ENCODE measurements at places on chromosomes 11 and 22.

DNA sequence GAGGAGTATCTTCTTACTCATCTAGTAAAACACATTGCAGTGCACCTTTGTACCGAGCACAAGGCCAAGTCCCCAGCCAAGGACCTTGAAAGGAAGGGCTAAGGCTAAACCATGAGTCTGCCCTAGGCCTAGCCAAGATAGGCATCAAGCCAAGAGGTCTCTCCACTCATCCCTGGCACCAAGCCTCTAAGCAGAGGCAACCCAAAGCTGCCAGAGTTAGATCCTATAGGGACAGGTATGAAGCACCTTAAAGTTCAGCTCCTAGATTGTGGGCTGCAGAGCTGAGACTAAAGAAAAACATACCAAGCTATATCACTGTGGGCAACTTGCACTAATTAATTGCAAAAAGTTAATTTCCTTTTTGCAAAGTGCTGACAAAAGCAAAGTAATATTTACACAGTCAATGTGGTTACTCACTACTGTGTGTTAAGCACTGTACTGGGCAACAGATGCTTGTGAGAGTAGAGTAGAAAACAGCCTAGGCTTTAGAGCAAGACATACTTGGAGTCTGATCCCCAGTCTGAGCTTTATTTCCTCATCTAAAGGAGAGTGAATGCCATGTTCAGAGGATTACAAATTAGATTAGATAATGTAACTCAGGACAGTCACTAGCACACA lies 7.2 kb downstream of the COA4 start:
- ATAC-seq = no peak

- ATAC-seq = no peak
These were observed 98.9 kb downstream of the INSC start for GRCh38 chr11:15213471-15214231.

DNA sequence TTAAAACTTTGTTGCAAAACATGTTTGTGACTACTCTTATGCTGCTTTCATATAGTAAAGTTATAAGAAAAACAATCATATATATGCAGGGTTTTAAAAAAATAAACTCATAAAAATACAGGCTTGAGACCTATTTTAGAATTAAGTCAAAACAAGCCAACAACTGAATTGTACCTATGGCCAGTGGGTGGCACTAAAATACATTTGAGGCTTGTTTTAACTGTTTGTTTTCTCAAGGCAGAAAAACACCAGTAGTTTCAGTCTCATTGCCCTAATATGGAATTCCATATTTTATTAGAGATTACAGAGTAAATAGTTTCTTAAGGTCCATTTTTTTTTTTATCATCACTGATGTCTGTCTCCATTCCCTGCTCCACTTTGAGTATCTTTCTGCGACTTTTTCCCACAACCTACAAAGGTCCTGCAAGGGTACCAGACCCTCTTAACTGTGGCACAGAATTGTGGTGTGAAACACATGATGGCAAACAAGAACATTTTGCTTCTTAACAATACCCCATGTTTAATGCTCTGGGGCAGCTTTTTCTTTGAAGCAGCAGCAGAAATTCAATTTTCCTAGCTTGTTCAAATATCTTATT lies 8.5 kb upstream of the CCDC89 start:
- no peak for ATAC-seq

DNA sequence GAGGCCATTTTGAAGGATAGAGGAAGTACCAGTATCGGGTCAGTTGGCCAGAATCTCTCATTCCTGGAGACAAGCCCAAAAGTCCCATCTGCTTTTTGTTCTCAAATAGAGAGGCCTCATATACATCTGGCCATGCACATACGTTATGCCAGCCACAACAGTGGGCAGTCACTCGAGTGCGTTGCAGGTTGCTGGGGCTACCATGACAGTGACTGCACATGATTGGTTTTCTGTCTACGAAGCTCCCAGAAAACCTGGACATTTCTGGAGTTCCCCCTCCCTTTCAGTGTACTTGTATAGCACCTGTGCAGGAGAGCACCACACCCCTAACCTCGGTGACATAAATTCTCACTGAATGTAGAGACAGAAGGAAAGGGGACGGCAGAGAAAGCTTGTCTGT lies 62.1 kb downstream of the C22orf31 start:
- no peak for ATAC-seq

- no peak for ATAC-seq
These were observed 614 bp downstream of the SELENOM start for GRCh38 chr22:31106731-31107177.

DNA sequence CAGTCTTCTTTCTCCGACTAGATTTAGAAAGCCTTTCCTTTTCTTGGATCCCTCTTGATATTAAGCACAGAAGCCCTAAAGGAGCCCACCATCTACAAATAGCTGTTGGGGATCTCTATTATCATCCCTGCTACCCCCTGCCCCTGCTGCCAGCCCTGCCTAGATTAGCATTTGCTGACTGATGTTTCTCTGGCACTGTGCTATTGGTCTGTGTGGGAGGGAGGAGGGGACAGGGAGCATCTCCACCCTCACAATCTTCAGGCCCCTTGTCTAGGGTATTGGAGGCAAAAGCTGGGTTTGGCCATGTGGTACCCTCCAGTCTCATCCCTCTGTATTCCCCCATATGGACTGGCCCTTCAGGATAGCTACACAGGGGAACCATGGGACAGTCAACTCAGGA lies 6.2 kb downstream of the USH1C start:
- ATAC-seq = no peak

- no peak for ATAC-seq
These were observed 1.1 kb upstream of the NECTIN1 start for GRCh38 chr11:119729951-119730613.

DNA sequence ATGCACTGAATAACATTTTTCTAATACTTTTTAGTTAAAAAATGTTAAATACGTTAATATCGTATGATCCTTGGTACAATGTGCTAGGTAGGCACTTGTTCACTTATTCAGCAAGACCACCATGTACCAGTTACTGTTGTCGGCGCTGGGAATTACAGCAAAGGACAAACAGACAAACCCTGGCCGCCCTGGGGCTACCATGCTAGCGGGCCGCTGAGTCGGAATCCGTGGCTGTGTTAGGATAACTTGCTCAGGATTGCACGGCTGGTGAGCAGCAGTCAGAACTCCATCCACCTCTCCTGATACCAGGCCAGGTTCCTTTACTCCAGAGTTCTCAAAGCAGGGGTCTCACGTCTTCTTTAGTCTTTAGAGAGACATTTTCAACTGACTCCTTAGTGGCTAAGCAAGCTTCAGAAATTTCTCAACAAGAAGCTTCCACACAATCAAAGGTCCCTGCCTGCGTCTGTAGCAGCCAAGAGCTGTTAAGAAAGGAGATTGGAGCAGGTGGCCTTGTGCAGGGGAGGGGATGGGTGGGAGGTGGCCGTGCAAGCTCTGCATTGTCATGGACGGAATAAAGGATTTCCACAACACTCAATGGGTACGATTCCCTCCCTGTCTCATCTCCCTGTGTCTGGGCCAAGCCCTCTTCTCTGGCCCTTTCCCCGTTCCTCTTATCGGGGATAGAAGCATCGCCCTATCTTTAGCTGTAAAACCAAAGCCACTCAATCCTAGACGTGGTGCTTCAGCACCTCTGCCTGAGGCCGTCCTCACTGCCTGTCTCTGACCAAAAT lies 39.8 kb upstream of the NNMT start:
- no peak for ATAC-seq

DNA sequence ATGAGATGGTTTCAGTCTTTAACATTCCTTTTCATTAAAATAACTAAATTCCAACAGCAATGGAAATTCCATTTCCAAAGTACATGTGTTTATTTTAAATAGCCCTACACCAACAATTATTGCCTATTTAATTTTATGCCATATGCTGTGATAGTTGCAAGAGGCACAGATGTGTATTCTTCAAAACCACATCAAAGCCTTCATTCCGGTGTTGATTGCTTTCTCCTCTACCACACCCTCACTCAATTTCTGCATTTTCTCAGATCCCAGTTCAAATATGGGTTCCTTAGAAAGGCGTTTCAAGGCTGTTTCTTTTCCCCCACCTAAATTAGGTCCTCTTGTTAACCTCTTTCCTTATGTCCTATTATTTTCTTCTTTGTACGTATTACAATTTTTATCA lies 6.0 kb upstream of the HSD17B12 start:
- ATAC-seq = no peak

DNA sequence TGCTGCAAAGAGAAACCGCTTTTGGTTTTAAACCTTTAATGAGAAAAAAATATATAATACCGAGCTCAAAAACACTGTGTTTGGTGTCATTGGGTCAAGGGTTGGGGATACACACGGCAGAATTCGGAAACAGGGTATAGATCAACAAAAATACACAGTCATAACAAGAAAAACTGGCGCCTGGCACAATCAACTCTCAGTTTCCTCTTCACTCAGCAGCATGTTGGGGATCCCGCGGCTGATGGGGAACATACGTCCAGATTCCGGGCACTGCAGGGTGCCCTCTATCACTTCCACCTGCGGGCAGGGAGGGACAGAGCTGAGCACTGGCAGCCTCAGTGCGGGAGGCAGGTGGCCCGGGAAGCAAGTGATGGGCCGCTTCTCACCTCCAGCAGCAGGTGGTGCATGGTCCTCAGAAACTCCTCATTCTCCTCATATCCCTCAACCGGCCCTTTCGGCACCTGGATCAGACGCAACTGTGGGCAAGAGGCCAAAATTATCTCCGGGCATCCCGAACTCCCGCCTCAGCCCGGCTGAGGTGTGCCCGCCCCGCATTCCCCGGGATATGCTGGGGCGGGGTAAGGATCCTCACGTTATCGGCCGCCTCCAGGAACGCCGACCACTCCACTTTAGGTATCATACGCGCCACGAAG lies 561 bp downstream of the TRMT112 start:
- ATAC-seq = no peak

- ATAC-seq = no peak
These were observed 39.0 kb downstream of the UVRAG start for GRCh38 chr11:75853971-75854370.

GRCh38 chr11:81967242-81967641 lies 766.4 kb downstream of the FAM181B start:
- no peak for ATAC-seq

GRCh38 chr11:47564933-47565339 lies 463 bp upstream of the PTPMT1 start:
- ATAC-seq = no peak

- ATAC-seq = no peak
These were observed 29.4 kb downstream of the GDPD5 start for GRCh38 chr11:75496305-75496752.

DNA sequence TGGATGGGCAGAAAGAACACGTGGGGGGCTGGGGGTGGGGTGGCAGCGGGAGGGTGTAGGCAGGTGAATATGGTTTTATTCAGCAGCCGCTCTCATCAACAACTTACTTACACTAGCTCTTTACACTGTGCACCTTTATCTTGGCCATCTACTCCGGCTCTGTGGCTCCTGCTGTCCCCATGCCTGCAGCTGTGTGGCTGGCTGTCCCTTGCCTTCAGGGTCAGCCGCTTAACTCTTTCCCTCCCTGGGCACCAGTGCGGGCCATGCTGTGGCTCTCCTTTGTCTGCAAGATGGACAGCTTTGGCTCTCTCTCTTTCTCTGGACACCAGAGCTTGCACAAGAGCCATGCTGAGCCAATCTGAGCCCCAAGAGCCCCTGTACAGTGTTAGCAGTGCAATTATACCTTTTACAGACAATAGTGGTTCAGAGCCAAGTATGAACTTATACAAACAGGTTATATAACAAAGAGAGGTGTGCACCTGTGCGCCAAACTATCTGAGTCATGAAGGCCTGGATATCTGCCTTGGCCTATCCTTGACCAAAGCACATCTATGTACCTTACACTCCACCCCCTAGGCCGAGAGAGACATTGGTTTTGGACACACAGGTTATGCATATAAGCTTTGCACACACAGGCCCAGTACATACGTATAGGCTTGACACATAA lies 94.3 kb upstream of the CTSC start:
- ATAC-seq = no peak

DNA sequence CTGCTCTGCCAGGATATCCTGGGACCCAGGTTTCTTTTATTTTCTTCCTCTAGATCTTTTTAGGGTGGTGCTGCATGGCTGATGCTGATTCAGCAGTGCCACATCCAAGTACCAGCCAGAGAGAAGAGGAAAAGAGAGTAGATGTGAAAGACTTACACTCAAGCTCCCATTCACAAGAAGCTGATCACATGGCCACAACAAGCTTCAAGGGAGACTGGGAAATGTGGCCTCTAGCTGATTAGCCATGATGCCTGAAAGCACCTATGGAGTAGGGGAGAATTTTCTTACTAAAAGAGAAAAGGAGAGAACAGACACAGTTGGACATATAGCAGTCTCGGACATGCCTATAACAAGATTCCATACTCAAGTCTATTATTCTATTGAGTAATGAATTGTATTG lies 34.4 kb upstream of the FJX1 start:
- ATAC-seq = no peak

DNA sequence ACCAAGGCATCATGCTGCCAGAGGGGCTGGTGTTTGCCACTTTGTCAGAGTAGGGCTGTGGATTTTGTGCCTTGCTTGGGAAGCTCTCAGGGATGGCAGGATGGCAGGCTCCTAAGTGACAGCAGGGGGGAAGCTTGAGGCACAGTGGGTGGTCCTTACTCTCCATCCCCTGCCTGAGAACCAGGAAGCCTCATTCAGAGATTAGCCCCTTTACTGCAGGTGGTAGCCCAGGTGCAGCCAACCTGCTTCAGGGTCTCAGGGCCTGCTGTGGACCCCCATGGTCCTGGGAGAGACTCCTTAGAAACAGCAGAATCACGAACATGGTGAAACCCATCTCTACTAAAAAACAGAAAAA lies 8.9 kb upstream of the ST3GAL4 start:
- no peak for ATAC-seq

DNA sequence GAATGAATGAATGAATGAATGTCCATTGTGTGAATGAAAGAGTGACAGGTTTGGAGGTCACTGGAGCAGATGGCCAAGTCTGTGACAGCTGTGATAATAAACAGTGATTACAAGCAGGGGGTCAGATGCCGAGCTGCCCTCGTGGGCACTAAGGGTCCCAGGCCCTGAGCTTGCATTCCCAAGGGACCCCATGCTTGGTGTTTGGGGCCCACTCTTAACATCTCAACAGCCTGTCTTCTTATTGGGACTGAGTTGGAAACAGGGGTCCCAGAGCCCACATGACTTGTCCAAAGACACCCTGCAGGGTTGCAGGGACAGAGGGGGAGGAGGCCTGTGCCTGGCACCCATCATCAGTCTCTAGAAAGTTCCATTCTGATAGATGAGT lies 12.0 kb upstream of the ANO1 start:
- no peak for ATAC-seq

GRCh38 chr11:20739577-20739976 lies 70.2 kb downstream of the NELL1 start:
- no peak for ATAC-seq

- no peak for ATAC-seq
These were observed 5.9 kb upstream of the C11orf91 start for GRCh38 chr11:33706546-33706945.

GRCh38 chr11:1918436-1919315 lies 827 bp upstream of the TNNT3 start:
- no peak for ATAC-seq

GRCh38 chr11:1641096-1641495 lies 11.5 kb downstream of the KRTAP5-5 start:
- no peak for ATAC-seq

- ATAC-seq = no peak
These were observed 61.4 kb upstream of the PTPRJ start for GRCh38 chr11:47918882-47919495.

- ATAC-seq = no peak
These were observed 2.9 kb upstream of the MYO7A start for GRCh38 chr11:77125191-77125590.

GRCh38 chr22:36817525-36817848 lies 652 bp upstream of the PVALB start:
- ATAC-seq = no peak

Data from activated CD4-positive, CD25-positive, alpha-beta regulatory T cell treated with anti-CD3 and anti-CD28 coated beads, Interleukin-2, amount 50 U/mL, for 24 hours (primary cell).